ENCODE measurements at places on chromosomes 3 and 15. TPM values are rescaled to one million over a fixed set of nuclear protein-coding genes. Genes with fewer than 3 reads are reported as not detected.

The KNG1 gene
- total RNA-seq: not detected

The GOLGA8K gene
- total RNA-seq: not detected

The PLOD2 gene
- 78.6 TPM for total RNA-seq

The TERC gene
- 146 TPM for total RNA-seq

The GOLGA8H gene
- 0.60 TPM for total RNA-seq

The NR1I2 gene
- 0.05 TPM for total RNA-seq

The EFCC1 gene
- 0.73 TPM for total RNA-seq

The ADCY5 gene
- not detected for total RNA-seq

The CADM2 gene
- total RNA-seq: not detected

The GOLGA6L4 gene
- total RNA-seq: 4.7 TPM

The ZDHHC19 gene
- not detected for total RNA-seq

The RPL39L gene
- 50.4 TPM for total RNA-seq

The RNU5B-1 gene
- total RNA-seq: not detected

The KCNMB2 gene
- not detected for total RNA-seq

The SENP7 gene
- 3.5 TPM for total RNA-seq

The ABHD6 gene
- total RNA-seq: 8.7 TPM

The ANKRD34C gene
- total RNA-seq: not detected

The SEMA6D gene
- total RNA-seq: 7.0 TPM

Data from mammary microvascular endothelial cell (primary cell).